Uterine smooth muscle cell (primary cell): ENCODE measurements at places on chromosomes 11 and 22. TPM values are rescaled to one million over a fixed set of nuclear protein-coding genes. Genes with fewer than 3 reads are reported as not detected.

Gene IL18
- 2.0 and 2.3 TPM in 2 replicates for total RNA-seq

Gene CCDC188
- 1.5 and 2.3 TPM in 2 replicates for total RNA-seq

Gene PLA2G6
- total RNA-seq = 8.4 and 17.0 TPM in 2 replicates

Gene GSTT2B
- total RNA-seq = 4.5 and 8.1 TPM in 2 replicates

Gene PDE2A
- total RNA-seq = 0.50 and 0.77 TPM in 2 replicates

Gene LINC01488
- total RNA-seq = not detected in 2 replicates

Gene SLC22A12
- total RNA-seq = not detected in 2 replicates

Gene MRGPRX3
- total RNA-seq = 0.12 TPM in 1 of 2 replicates, not detected in the other

Gene KRTAP5-8
- total RNA-seq = not detected in 2 replicates

Gene CCDC81
- total RNA-seq = 2.7 and 3.4 TPM in 2 replicates
